OCI-LY7 (cell line): ENCODE measurements at places on chromosomes 6 and 20. TPM values are rescaled to one million over a fixed set of nuclear protein-coding genes. Genes with fewer than 3 reads are reported as not detected.

GRCh38 chr20:56503916-56504315, 20.6 kb upstream of the FAM209A start:
- DNase-seq, result no peak

GRCh38 chr6:126804332-126805064, 314.0 kb upstream of the RSPO3 start:
- DNase-seq, result peak; percentile 17

The E2F1 gene
- 148 and 168 TPM in 2 replicates for total RNA-seq

The ARMH2 gene
- total RNA-seq, result not detected in 2 replicates

The C6orf15 gene
- not detected in 2 replicates for total RNA-seq
